SK-N-DZ (cell line): ENCODE measurements at places on chromosomes 7 and 10.
A peak's percentile ranks its signal among the peaks of the same experiment; 100 is the strongest.

DNA sequence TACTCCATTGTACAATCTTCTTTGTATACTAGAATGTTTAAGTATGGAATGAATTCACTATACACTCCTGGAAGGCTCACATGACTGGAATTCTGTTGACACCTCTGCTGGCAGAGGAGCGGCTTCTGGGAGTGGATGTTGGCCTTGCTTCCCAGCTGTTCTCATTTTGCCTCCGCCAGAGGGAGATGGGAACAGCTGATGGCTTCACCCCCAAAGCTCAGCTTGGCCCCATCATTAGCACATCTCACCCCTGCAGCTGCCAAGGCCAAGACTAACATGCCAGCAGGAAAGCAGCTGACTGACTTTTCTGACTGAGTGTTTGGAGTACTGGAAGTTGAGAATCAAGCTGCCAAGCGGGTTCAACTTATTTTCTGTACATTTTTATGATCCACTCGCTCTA, 15.1 kb downstream of the ADAM12 start:
- DNase-seq, result no peak

DNA sequence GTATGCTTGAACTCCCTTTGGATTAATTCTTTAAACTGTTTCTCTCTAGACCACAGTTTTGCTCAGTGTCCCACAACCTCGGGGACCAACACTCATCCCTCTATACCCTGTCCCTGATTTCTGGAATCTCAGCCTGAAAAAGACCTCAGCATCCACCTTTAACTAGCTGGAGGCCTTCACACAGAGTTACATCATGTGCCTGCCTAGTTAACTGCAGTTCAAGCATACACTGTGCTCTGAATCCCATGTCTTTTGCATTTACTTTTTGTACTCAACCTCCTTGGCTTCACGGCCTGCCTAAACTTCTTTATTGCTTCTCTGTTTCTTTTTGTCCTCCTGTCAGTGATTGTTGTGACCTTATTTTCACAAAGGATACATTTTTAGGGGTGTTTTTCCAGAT, 66.7 kb downstream of the PRKG1 start:
- no peak for DNase-seq

DNA sequence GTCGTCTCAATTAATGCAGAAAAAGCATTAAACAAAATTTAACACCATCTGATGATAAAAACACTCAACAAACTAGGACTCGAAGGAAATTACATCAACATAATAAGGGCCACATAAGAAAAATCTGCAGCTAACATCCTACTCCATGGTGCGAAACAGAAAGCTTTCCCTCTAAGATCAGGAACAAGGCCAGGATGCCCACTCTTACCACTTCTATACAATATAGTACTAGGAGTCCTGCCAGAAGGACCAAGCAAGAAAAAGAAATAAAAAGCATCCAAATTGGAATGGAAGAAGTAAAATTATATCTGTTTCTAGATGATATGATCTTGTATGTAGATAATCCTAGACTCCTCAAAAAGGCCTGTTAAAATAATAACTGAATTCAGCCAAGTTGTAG, 143.8 kb upstream of the GPR22 start:
- no peak for DNase-seq

GRCh38 chr10:99531696-99532593, 797 bp upstream of the NKX2-3 start:
- no peak for DNase-seq

DNA sequence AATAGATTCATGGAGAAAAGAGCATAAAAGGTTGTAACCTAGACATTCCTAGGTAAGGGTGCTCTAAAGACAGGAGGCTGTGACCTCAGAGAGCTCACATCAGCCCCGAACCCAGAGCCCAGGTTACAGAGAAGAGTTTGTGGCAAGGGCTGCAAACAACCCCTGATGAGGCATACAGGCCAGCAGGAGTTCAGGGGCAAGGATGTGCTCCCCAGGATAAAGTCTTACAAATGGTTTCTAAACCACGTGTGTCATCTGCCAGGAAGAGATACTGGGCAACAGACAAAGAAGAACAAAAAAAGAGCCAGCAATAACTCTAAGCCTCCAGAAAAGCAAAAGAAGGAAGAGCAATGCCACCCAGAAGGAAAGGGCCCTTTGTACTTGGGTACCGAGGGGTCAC, 27.7 kb downstream of the NCAPG2 start:
- DNase-seq, result no peak

DNA sequence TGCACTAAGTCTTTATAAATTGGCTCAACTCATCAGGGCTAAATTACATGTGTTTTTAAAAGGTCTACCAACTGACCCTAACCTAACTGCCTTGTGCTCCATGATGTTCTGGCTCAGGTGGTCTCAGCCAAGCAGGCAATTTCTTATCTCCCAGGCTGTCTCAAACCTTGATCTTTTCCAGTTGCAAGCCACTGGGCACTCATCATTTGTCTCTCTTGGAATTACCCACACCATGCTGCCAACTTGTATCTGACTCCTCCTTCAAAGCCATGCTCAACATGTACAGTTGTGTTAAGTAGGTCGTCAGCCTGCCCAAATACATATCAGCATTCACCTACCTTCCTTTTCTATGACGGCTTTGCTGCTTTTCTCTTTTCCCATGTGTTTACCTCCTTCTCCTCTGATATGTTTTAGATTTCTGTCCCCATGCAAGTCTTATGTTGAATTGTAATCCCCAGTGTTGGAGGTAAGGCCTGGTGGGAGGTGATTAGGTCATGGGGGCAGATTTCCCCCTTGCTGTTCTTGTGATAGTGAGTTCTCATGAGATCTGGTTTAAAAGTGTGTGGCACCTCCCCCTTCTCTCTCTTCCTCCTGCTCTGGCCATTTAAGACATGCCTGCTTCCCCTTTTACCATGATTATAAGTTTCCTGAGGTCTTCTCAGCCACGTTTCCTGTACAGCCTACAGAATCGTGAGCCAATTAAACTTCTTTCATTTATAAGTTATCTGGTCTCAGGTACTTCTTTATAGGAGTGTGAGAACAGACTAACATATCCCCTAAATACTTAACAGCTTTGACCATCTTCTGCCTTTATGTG, 130.0 kb downstream of the ELAPOR2 start:
- DNase-seq, result peak; percentile 24

DNA sequence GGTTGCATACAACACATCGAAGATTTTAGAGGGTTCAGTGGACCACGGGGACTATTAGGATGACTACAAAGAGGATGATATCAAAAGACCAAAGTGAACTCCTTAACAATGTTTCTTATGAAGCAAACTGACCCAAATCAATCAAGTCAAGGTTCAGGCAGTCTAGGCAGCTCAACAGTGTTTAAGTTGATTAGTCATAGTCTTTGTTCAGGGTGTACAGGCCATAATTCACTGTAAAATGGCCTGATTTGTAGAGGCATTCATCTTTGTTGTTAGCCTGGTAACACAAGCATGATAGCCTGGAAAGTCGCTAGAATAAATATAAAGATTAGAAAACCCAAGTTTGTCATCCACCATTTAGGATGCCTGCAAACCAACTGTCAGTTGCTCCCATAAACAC, 32.6 kb downstream of the ANTXRL start:
- no peak for DNase-seq

GRCh38 chr7:30831227-30831626, 60.0 kb downstream of the MINDY4 start:
- no peak for DNase-seq

DNA sequence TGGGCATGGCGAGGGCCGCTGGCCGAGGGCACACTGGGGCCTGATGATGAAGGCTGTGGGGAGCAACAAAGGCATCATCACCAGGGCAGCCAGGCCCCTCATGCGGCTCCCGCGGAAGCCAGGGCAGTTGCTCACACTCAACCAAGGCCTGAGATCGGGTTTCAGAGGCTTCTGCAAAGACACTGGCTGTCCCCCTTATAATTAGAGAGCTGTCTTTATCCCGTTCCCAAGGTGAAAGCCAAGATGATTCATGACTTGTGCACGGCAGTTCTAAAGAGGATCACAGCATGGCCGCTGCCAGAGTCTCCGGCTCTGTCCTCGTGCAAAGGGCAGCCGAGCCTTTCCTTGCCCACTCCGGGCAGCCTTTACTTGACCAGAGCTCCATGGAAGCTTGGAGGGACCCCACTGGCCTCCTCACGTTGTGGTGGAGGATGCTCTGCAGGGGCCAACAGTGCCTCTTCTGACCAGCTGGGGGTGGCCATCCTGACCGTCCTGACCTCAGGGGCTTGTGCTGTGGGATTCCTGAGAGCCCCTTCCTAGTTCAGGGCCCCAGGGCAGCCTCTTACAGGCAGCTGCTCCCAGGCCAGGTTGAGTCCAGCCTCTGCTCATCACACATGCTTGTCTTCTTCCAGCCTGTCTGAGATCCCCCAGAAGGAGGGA, 82.3 kb downstream of the PRKAG2 start:
- DNase-seq, result peak; percentile 75

- DNase-seq, result no peak
Measured at GRCh38 chr10:133445751-133446708, 7.7 kb upstream of the SCART1 start.

DNA sequence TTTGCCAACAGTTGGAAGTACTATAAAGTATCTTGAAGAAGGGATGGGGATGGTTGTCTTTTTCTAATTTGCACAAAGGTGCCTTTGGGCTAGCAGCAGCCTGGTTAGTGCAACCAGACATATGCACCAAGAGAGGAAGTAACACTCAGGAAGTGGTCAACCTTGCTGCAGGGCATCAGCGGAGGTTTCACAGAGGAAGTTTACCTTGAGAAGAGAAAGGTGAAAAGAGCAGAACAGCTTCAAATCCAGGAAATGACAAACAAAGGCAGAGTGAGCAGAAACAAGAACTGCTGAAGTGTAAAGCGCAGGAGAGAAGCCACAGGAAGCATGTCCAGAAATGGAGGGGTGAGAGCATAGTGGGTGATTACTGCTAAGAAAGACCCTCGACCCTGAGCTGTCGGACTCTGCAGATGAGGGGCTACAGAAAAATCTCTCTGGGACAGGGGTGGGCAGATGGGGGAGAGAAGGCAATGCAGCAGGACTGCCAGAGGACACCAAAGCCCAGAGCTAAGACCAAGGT, 66.9 kb downstream of the STK17A start:
- no peak for DNase-seq

- DNase-seq, result no peak
Measured at GRCh38 chr7:91031757-91032156, 232.5 kb upstream of the FZD1 start.

DNA sequence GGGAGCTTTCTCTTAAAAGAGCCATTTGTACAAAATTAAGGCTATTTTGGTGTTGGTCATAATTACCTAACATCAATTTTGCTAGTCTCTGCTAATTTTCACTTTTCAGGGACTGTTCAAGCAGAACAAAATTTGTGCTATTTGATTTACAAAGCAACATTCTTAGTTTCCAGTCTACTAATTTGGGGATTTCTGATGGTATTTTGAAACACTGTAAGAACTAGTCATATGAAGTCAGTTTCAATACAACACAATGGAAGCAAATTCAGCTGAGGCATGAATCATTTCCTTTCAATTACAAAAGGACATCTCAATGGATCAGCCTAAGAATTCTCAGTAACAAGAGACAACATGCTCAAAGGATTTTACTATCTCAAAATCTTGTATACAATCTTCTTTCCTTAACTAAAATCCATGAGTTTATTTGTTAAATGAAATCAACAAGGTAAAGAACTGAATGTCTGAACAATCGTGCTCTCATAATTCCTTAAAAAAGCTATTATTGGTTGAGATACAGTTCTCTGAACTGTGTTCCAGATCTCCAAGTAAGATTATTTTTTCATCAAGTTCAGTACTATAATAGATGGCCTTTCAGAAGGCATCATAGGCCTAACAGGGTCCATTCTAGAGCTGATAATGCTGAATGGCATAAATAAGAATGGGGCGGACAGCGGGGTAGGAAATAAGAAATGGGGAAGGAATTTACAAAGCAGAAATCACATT, 144.6 kb downstream of the NRCAM start:
- DNase-seq, result no peak

DNA sequence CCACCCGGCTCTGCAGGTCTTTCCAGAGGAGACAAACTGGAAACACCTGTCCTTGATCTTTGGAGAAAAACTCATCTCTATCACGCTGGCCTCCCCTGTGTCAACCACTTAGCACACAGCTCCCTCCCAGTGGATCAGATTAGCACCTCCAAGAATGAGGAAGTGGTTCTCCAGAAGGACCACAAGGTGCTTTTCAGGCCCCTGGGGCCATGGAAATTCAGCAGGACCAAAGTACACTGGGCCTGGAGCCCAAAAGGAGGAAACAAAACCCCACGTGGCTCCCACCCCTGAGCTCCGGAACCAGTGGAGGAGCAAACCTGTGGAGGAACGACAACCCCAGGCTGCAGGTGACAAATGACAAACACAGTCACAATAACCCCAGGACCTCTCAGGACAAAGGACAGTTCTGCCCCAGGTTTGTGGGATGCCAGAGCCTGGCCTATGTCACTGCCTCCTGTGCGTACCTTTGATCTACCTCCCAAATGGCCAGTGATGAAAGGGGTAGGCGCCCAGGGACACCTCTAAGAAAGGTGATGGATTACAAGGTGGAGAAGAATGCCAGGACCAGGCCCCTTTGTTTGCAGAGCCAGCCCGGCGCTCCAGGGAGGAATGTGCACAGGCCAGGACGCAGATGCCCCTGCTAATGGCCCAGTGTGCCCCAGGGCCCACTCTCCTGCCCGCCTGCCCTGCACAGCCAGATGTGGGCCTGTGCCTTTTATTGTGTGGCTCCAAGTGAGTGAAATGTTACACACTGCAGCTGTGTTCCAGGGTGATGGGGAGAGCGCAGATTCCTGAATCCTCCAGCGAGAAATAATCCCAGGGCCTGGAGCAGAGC, 5.7 kb downstream of the TNS3 start:
- DNase-seq, result no peak

DNA sequence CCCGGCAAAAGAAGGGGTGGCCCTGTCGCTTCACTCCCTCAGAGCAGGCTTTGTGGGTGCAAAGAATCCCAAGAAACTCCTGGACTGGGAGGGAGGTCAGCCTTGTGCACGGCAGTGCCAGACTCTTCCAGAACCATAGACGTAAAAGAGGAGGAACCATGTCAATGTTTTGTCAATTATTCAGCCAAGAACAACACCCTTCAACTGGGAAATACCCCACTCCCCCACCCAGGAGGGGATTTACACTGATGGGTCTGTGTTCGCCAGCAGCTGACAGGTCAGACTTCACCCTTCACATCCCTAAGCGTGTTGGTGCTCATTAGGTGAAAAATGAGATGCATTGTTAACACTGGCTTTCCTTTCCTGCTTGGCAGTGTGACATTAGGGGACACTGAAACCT, 116.8 kb upstream of the BMPER start:
- DNase-seq, result no peak

GRCh38 chr10:103731609-103732270, 123.6 kb downstream of the SH3PXD2A start:
- no peak for DNase-seq

DNA sequence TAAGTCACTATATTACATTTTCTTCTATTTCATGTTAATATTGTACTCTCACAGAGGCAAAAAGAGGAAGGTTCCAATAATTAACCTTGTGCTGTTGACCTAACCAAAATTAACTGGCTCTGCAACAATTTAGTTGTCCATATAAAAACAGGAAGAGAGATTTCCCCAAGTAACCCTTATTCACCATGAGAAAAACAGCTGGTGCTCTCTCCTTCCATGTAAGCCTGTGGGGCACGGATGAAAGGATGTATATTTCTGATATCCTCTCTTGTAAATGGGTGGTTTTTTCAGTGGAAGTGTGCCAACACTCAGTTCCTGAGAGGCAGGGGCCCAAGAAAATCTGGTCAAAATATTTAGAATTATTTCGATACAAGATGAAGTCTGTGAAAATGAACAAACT, 358.1 kb downstream of the CRPPA start:
- DNase-seq, result no peak

GRCh38 chr10:118042336-118042735, 4.4 kb downstream of the RAB11FIP2 start:
- DNase-seq, result peak; percentile 22

- no peak for DNase-seq
Measured at GRCh38 chr10:98340261-98340939, 72.4 kb upstream of the LOXL4 start.
